ENCODE measurements at places on chromosomes 7 and 10. TPM values are rescaled to one million over a fixed set of nuclear protein-coding genes. Genes with fewer than 3 reads are reported as not detected.

Gene IKZF1
- 0.37 TPM for polyA plus RNA-seq

Gene PKD1L1
- polyA plus RNA-seq: 0.56 TPM

Gene DEPP1
- 79.3 TPM for polyA plus RNA-seq

Gene ACHE
- 14.2 TPM for polyA plus RNA-seq

Gene ZPBP
- not detected for polyA plus RNA-seq

Gene TCERG1L
- polyA plus RNA-seq: not detected

Gene ARHGAP21
- polyA plus RNA-seq: 16.1 TPM

Gene CHRM2
- not detected for polyA plus RNA-seq

Data from psoas muscle (tissue), 8 donors.